ENCODE measurements at places on chromosomes 16 and 17. TPM values are rescaled to one million over a fixed set of nuclear protein-coding genes. Genes with fewer than 3 reads are reported as not detected.

OMG gene
- total RNA-seq: 62.6 TPM

DNA sequence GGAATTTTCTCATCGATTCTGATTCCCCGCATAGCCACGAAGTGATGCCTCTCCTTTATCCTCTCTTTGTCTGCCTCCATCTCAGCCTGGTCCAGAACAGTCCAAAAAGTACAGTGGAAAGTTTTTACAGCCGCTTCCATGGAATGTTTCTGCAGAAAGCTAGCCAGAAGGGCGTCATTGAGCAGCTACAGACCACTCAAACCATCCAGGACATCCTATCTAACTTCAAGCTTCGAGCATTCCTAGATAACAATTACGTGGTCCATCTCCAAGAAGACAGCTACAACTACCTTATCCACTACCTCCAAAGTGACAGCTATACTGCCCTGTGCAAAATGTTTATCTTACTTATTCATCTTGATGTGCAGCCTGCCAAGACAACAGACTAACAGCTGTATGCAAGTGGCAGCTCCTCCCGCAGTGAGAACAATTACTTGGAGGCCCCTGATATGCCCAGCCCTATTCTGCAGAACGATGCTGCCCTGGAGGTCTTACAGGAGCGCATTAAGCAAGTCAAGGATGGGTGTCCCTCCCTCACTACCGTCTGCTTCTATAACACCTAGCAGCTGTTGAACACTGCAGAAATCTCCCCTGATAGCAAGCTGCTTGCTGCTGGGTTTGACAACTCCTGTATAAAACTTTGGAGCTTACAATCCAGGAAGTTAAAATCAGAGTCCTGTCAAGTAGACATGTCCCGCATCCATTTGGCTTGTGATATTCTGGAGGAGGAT, 38.9 kb downstream of the SLFN12L start:
- no peak overlapping the region for H3K4me3 ChIP-seq
- DNase-seq: no peak
- H3K4me1 ChIP-seq: peaks cover 10% of the 10 kb centered on the region
- H3K27me3 ChIP-seq: peaks cover 82% of the 10 kb centered on the region

DNA sequence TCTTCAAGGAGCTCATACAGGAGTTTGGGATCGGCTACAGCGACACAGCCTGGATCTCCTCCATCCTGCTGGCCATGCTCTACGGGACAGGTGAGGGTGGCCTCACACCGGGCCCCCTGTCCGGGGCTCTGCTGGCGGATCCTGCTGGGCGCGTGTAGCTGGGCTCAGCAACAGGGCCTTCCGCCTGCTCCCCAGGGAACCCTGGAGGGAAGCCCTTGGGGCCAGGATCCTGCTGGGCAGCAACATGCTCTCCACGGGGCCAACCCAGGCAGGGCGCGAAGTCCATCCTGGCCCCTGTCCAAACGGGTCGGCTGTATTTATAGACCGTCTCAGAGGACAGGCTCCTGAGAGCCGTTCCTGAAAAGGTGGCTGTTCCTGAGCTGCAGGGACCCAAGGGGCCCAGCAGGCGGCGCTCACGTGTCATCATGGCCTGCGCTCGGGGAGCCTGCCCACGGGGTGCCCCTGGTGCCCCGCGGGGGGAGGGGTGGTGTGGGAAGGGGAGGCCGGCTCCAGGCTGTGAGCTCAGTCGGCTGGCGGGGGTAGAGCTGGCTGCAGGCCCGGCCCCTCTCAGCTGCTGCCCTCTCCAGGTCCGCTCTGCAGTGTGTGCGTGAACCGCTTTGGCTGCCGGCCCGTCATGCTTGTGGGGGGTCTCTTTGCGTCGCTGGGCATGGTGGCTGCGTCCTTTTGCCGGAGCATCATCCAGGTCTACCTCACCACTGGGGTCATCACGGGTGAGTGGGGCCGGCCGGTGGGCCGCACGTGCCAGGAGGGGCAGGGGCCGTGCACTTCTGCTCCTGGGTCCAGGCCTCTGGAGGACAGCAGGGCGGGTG, 7.5 kb downstream of the SLC16A3 start:
- H3K36me3 ChIP-seq: peaks cover 70% of the 10 kb centered on the region
- H3K27me3 ChIP-seq: peaks cover 3% of the 10 kb centered on the region
- H3K4me3 ChIP-seq: no peak overlapping the region
- peaks cover 49% of the 10 kb centered on the region for H3K4me1 ChIP-seq
- DNase-seq: no peak

GRCh38 chr17:28928061-28928460, 23.3 kb downstream of the PHF12 start:
- H3K27me3 ChIP-seq: no peaks in the 10 kb centered on the region
- no peak overlapping the region for H3K27ac ChIP-seq
- no peak overlapping the region for H3K4me3 ChIP-seq

- H3K4me1 ChIP-seq: no peaks in the 10 kb centered on the region
- H3K4me3 ChIP-seq: no peak overlapping the region
- no peaks in the 10 kb centered on the region for H3K36me3 ChIP-seq
- no peaks in the 10 kb centered on the region for H3K27me3 ChIP-seq
- H3K27ac ChIP-seq: no peak overlapping the region
- DNase-seq: no peak
These were observed 88.8 kb upstream of the ANKFN1 start for GRCh38 chr17:56064506-56064905.

- H3K27me3 ChIP-seq: peaks cover 65% of the 10 kb centered on the region
- no peak for DNase-seq
- peaks cover 12% of the 10 kb centered on the region for H3K4me1 ChIP-seq
- H3K36me3 ChIP-seq: no peaks in the 10 kb centered on the region
- no peak overlapping the region for H3K4me3 ChIP-seq
These were observed 6.9 kb downstream of the HNF1B start for GRCh38 chr17:37737971-37738370.

DNA sequence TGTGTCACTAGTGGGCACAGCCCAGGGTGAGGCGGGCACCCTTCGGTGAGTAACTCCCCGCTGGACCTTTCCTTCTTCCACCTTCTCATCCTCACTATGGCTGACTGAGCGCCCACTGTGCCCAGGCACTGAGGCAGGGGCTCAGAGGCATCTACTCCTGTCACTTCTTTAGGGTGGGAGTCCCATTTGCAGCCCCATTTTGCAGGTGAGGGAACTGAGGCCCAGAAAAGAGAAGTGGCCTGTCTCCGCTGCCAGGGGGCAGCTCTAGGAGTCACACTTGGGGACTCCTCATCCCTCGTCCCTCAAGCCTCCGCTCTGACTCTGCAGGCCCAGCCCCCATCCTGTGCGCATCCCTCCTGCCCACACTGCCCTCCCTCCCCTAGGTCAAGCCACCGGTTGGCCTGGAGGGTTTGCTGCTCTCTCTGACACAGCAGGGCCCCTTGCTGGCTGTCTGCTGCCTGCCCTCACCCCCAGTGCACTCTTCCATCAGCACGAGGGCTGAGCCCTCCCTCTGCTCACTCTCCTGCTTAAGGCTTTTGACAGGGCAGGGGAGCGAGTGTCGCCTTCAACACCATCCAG, 62.4 kb downstream of the CNGB1 start:
- peaks cover 4% of the 10 kb centered on the region for H3K27me3 ChIP-seq
- peaks cover 9% of the 10 kb centered on the region for H3K4me1 ChIP-seq
- no peak overlapping the region for H3K27ac ChIP-seq
- no peaks in the 10 kb centered on the region for H3K36me3 ChIP-seq

DNA sequence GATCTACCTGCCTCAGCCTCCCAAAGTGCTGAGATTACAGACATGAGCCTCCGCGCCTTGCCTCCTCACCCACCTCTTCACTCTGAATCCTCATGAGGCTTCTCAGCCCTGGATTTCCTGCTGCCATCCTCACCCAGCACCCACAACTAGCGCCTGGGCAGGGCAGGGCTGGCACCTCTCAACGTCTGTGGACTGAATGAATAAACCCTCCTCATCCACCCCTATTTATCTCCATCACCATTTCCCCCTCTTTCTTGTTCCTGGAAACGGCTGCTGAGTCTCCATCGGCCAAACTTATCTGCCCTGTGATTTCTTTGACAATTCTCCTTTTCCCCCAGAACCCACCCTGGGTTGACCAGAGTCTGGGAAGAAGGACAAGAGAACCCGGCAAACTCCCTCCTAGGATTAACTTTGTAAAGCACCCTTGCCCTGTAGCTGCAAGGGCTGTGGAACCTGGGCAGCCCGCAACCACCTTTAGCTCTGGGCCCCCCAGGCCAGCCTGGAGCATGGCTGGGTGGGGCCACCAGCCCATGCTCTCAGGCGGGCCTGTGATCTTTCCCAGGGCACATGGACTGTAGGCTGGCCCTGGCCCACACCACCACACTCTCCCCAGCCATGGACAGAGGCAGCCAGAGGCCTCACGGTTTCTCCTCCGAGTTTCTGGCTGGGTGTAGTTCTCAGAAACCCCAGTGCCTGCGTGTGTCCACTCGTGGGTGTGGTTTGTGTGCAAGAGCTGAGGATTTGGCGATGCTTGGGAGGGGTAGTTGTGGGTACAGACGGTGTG, 2.4 kb downstream of the SPN start:
- H3K27me3 ChIP-seq: no peaks in the 10 kb centered on the region
- H3K36me3 ChIP-seq: no peaks in the 10 kb centered on the region
- peaks cover 28% of the 10 kb centered on the region for H3K4me1 ChIP-seq
- no peak for DNase-seq
- H3K27ac ChIP-seq: no peak overlapping the region
